ENCODE measurements at places on chromosomes 11 and 22. TPM values are rescaled to one million over a fixed set of nuclear protein-coding genes. Genes with fewer than 3 reads are reported as not detected.

Gene C11orf21
- polyA plus RNA-seq: not detected

Gene EXPH5
- polyA plus RNA-seq: 0.38 TPM

Gene SOX6
- polyA plus RNA-seq: 1.9 TPM

Gene SHANK3
- 0.25 TPM for polyA plus RNA-seq

Gene TTC17
- 104 TPM for polyA plus RNA-seq

All from BJ (cell line).